ENCODE measurements at places on chromosomes 2 and 18. TPM values are rescaled to one million over a fixed set of nuclear protein-coding genes. Genes with fewer than 3 reads are reported as not detected.

AOX1 gene
- 47.9 TPM for total RNA-seq

RUFY4 gene
- not detected for total RNA-seq

CHRND gene
- total RNA-seq, result not detected

GULP1 gene
- 11.9 TPM for total RNA-seq

AQP12B gene
- total RNA-seq, result not detected

ARHGAP15 gene
- total RNA-seq, result not detected

NYAP2 gene
- not detected for total RNA-seq

Measured in GM23248 (cell line).